ENCODE measurements at places on chromosomes 5 and 9.

- DNase-seq, result no peak
These were observed 14.5 kb downstream of the CATSPER3 start for GRCh38 chr5:134982230-134982629.

DNA sequence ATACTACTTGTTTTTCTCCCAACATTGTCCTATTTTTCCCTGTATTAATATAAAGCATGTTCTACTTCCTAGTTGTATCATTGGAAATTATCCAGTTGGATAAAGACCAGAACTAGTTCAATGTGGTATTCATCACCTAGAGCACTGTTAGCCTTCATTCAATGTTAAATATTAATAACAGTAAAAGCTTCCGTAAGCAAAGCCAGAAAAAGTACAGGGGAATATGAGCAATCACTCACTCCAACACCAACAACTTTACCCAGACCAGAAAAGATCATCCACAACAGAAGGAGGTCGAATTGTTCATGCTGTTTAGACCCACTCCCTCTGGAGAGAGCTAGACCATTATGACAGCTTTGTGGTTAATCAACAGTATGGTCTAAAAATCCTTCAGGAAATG lies 728.4 kb downstream of the MAT2B start:
- DNase-seq, result no peak

- no peak for DNase-seq
These were observed 779 bp downstream of the FAM13B start for GRCh38 chr5:138032028-138032571.

GRCh38 chr5:66306844-66307315 lies 162.8 kb downstream of the SREK1 start:
- no peak for DNase-seq

GRCh38 chr9:99119976-99120655 lies 15.2 kb downstream of the TGFBR1 start:
- no peak for DNase-seq

GRCh38 chr9:129307227-129307970 lies 129.3 kb upstream of the IER5L start:
- DNase-seq, result no peak

- no peak for DNase-seq
These were observed 73.8 kb upstream of the IL17B start for GRCh38 chr5:149452665-149453617.

GRCh38 chr5:124743602-124744169 lies 2.8 kb downstream of the ZNF608 start:
- DNase-seq, result no peak

GRCh38 chr5:1021136-1021968 lies 12.8 kb downstream of the NKD2 start:
- no peak for DNase-seq

DNA sequence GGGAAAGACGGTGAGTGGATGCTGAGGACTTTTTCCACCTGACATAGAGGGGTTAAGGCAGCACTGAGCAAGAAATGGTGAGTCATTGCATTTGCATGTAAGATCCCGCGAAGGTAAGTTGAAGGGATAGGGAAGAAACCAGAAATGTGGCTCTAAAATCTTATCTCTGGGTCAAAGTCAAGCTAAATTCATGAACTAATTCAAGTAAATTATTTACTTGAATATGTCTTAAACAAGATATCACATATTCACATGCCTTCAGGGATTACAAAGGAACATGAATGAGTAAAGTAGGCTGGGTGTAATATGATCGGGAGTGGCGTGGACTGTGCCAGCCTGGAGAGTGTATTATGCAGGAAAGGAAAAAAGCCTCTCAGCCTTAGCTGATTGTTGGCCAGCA lies 74.4 kb upstream of the EQTN start:
- no peak for DNase-seq

- DNase-seq, result no peak
These were observed 8.4 kb upstream of the ZNF474 start for GRCh38 chr5:122120957-122121356.

GRCh38 chr5:103785569-103785968 lies 223.0 kb upstream of the NUDT12 start:
- no peak for DNase-seq

- no peak for DNase-seq
These were observed 15.4 kb downstream of the AGXT2 start for GRCh38 chr5:35032356-35032755.

DNA sequence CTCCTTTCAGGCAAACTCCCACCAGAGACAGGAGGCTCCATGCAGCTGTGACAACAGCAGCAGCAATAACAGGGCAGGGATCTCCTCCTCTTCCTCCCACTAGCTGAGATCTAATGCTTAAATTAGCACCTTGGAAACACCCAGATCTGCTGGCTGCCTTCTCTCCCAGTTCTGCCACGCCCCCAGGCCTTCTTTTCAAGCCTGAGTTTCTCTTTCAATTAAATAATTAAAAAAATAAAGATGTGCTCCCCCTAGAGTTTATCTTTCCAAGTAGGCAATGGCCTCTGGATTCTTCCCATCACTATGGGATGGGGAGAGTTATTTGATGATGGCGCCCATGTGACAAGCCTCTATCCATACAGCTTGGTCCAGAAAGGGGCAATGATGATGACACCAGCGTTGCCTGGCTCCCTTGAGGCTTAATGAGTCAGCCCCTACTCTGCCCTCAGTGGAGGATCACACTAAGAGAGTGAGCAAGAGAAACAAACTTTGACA lies 3.8 kb downstream of the FAM219A start:
- DNase-seq, result no peak

DNA sequence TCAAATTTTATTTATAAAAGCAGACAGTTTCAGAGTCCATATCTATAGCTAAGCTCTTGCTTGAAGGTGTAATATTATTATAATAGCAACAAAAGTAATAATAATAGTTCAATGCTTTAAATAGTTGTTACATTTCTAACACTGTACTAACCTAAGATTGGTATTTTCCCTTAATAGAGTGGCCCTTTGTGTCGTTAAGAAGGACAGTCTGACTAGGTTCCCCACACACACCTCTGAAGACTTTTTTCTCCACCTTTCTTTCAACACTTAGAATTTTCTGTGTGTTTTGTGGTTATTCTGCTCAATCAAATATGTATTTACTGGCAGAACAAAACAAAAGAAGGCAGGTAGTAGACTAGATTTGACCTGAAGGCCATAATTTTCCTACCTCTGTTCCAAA lies 223.2 kb upstream of the ACO1 start:
- no peak for DNase-seq

Data from mesothelial cell of epicardium (in vitro differentiated cells).